ENCODE measurements at places on chromosomes 6 and 20. TPM values are rescaled to one million over a fixed set of nuclear protein-coding genes. Genes with fewer than 3 reads are reported as not detected.

- DNase-seq = no peak
Observed at GRCh38 chr6:57108691-57109090, 18.7 kb downstream of the ZNF451 start.

HCRTR2 gene
- not detected for total RNA-seq

KIAA1755 gene
- 22.4 TPM for total RNA-seq

TNFAIP3 gene
- 49.3 TPM for total RNA-seq

MRPS18B gene
- 51.1 TPM for total RNA-seq

DNA sequence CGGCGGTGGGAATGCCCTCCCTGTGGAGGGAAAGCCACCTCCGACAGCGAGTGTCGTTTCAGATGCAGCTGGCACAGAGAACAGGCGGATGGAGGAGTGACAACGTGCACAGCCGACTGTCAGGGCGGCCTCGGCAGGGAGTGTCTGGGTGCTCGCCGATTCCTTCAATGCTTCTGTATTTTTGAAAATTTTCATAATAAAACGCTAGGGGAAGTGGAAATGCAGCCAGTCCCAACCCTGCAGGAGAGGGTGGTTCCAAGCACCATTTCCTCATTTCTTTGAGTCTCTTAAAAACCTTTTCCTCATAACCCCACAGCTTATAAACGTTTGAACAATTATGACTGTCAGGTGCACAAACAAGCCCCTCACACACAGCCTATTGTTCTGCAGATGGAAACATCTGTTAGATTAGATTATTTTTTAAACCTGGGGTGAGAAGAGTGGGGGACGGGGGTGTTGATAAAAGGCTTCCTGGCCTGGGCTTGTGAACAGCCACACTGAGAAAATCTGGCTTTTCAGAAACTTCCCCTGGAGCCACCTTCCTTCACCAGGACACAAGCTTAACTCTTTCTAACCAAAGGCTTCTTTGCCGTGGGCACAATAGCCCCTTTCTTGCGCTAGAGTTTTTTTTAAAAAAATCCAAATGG is 228.9 kb downstream of the ANKRD60 start:
- peak; percentile 72 for DNase-seq

DNA sequence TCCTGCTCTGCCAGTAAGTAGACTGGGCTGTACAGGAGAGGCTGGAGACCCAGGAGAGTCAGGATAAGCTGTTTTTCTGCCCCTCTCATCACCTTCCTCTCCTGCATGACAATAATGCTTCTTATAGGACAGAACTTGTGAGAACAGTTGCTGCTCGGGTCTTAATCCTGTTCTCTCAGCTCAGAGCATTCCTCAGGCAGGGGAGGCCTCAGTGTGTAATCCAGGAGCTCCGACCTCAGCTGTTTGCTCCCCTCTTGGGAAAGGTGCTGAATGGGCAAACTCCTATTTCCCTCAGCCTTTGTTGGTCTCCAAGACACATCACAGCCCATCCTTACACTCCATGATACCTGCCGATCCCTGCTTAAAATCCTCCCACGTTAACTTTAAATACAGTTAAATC is 134.9 kb upstream of the LRFN2 start:
- DNase-seq = no peak

DNA sequence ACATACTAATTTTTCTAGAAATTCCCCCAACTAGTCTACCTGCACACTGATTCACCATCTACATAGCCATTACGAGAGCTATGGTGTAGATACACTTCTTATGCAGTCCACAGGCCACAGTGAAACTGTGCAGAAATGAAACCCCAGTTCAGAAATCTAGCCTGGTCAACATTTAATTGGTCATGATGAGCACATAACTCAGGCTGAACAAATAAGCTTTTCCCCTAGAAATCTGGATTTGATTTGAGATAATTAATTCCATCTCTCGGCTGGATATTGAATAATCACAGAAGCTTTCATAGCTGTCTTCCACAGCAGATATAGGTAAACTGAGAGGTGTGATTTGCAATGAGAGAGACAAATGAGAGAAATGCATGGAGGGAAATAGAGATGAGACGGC is 22.6 kb upstream of the TINAG start:
- DNase-seq = no peak

DNA sequence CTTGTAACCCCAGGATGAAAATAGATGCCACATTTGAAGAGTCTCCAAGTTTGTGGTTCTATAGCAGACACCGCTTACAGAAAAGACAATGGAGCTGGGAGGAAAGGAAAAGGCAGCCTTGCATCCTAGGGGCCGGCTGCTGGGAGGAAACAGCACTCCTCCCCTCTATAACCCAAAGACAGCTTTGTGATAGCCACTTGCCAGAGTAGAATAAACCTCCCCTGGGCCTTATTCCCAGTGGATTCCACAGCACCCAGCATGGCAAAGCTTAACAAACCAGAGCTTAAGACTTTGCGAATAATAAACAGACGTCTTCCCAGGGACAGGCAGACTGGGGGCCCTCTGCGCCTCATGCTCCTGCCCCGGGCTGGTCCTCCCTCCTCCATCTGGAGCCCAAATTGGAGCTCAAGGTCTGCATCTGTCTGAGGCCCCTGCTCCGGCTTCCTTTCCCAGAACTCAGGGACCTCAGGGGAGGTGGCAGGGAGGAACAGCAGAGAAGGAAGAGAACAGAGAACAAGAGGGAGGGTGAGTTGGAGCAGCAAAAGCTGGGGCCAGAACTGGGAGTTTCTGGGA is 8.8 kb upstream of the TAF8 start:
- DNase-seq = no peak

ARHGAP18 gene
- 24.3 TPM for total RNA-seq

- no peak for DNase-seq
Observed at GRCh38 chr6:10409731-10410206, 5.1 kb downstream of the TFAP2A start.

PI3 gene
- total RNA-seq = 399 TPM

DNA sequence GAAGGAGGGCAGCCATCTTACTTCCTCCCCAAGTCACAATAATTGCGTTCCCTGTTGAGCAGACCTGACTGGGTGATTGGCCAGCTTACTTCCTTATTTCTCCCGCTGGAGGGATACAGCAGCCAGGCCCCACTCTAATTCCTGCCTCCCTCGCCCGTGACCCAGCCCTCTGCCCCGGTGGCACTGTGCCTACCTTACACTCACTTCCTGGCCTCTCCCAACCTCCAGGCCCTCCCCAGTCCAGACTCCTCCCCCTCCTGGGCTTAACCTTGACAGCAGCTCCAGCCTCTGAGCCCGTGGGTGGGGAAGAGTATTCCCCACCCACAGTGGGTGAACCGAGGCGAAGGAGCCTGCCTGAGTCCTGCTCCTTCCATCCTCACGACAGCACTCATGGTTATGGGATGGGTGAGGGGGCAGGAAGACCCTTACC is 3.0 kb downstream of the BAK1 start:
- peak; percentile 97 for DNase-seq

MLIP gene
- 2.3 TPM for total RNA-seq

DNA sequence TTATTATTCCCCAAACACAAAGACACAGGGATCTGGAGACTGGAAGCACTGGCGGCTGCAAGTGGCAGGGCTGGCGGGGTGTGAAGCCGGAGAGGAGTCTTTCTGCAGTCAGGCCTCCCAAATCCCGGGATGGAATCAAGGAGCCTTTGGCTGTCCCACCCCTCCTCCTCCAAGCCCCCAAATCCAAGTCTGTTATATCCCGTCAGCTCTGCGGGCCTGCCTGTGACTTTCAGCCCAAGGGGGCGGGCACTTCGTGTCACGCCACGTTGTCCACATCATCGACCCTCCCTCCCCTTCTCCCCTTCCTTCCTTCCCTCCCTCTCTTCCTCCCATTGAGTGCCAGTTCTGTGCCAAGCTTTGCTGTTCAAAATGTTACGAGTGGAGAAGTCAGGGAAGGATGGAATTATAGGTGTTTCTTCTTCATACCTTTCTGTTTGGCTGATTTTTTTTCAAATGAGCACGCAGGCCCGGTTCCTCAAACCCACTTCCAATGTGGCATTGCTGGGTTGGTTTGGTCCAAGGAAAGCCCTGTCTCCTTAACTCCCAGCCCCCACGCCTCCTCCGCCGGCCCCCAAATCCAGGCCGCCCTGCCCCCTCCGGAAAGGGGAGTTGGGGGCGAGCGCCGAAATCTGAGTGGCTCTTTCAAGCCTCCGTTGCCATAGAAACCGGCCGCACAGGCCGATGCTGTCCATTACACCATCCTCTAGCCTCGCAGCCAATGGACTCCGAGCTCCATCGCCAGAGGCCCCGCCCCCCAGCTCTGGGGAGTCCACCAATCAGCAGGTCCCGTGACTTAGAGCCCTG is 12.7 kb downstream of the ZCCHC3 start:
- DNase-seq = peak; percentile 85

GRCh38 chr6:25222006-25222678 is 57.0 kb upstream of the CARMIL1 start:
- no peak for DNase-seq

Measured in mucosa of descending colon (tissue), 3 donors.